Thoracic aorta (tissue), 2 donors: ENCODE measurements at places on chromosomes 1 and 21. TPM values are rescaled to one million over a fixed set of nuclear protein-coding genes. Genes with fewer than 3 reads are reported as not detected.

Gene CELA3B
- 2.0 TPM for total RNA-seq

Gene RNASEL
- 5.9 TPM for total RNA-seq

Gene MARK1
- total RNA-seq = 12.3 TPM

DNA sequence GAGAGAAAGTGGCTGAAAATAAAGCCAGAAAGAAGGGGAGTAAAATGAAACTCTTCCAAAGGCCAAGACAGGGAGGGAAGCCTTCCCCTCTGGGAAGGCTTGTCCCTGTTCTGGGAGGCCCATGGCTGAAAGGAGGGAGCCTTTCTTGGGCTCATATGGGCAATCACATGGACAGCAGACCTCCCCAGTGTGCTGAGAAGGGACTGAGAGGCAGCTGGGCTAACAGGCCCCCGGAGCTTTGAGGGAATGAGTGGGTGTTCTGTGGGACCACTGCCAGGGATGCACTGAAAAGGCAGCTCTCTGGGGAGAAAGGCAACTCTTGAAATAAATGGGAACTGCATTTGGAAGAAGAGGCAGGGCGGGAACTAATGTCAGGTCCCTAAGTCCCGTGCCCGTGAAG is 39.1 kb downstream of the KANK4 start:
- DNase-seq = no peak

- DNase-seq = no peak
Observed at GRCh38 chr1:167145965-167146364, 52.1 kb downstream of the STYXL2 start.

DNA sequence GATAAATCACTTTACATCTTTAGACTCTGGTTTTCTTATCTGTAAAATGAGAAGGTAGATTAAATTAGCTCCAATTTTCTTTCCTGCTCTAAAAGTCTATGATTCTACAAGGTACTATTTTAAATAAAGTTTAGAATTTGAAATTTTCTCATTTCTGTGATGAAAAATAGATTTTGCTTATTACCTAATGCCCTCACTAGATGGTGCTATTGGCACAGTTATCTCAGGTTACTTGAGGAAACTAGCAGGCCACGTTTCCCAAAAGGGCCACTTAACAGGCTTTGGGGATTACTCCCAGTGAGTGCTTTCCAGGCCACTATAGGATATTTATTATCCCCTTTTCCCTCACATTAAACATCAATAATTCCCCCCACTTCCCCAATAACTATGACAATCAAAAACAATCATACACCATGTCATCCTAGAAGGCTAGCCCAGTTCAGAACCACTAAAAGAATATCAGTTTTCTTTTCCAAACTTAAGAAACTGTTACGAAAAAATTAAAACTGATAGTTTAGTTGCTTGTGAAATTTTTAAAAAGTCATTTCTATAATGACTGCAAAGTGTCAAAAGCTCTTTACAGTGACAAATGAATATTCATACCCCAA is 30.6 kb downstream of the OMA1 start:
- peak; percentile 10 for DNase-seq

Gene CDCP2
- not detected for total RNA-seq

DNA sequence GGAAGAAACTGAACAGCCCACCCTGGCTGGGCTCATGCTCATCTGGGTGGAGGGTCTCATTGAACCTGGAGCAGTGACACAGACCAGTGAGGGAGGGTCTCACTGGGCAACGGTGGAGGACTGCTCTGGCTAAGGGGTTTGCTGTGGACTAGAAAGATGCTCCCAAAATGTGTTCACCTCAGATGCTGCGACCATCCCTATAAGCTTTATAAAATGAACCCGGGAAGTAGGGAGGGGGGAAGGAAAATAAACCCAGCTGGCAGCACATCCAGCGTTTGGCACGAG is 34.5 kb upstream of the LBR start:
- no peak for DNase-seq

GRCh38 chr1:201377611-201378092 is at the start of gene TNNT2:
Gene TNNT2 (minus strand): TSS chr1:201377680. CDS start chr1:201373254, 4,426 bp downstream.
- DNase-seq = no peak
